ENCODE measurements at places on chromosomes 2 and 18.

GRCh38 chr18:6578686-6579085 lies 150.8 kb upstream of the ARHGAP28 start:
- no peak for DNase-seq

DNA sequence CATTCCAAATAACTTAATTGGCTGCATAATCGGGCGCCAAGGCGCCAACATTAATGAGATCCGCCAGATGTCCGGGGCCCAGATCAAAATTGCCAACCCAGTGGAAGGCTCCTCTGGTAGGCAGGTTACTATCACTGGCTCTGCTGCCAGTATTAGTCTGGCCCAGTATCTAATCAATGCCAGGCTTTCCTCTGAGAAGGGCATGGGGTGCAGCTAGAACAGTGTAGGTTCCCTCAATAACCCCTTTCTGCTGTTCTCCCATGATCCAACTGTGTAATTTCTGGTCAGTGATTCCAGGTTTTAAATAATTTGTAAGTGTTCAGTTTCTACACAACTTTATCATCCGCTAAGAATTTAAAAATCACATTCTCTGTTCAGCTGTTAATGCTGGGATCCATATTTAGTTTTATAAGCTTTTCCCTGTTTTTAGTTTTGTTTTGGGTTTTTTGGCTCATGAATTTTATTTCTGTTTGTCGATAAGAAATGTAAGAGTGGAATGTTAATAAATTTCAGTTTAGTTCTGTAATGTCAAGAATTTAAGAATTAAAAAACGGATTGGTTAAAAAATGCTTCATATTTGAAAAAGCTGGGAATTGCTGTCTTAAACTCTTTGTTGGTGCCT lies 1.4 kb downstream of the PCBP1 start:
- DNase-seq: no peak

DNA sequence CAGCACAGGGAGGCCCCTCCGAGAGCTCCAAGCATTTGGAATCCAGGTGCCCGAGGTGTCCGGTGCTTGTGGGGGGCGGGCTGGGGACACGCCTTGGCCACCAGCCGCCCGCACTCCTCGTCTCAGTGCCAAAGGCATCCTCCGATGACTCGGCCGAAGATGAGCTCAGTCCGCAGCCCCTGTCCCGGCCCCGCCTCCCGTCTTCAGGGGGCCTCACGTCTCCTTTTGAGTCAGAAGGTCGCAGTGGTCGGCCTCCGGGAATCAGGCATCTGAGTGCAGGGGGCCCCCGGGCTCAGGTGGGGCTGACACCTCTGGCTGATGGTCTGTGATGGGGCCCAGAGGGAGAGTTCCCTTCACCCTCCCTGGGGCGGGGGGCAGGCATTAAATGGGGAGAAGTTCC lies 74.8 kb downstream of the NFATC1 start:
- DNase-seq: no peak

GRCh38 chr2:172256886-172257285 lies 154.2 kb upstream of the DLX2 start:
- DNase-seq: no peak

DNA sequence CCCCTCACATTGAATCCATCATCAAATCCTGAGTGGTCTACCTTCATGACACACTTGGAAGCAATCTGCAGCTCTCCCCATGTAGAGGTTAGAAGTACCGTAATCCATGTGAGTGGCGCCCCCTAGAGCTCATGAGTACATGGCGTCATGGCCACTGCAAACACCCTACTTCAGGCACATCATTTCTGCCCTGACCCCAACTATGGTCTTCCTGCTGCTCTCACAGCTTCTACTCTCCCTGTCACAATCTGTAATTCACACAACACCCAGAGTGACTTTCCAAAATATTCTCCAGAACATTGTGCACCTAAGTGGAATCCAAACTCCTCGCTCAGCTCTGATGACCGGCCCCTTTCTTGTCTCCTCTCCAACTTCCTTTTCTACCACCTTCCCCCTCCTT lies 141.9 kb downstream of the ANKRD44 start:
- peak; percentile 40 for DNase-seq
